ENCODE measurements at places on chromosomes 4 and X.

DNA sequence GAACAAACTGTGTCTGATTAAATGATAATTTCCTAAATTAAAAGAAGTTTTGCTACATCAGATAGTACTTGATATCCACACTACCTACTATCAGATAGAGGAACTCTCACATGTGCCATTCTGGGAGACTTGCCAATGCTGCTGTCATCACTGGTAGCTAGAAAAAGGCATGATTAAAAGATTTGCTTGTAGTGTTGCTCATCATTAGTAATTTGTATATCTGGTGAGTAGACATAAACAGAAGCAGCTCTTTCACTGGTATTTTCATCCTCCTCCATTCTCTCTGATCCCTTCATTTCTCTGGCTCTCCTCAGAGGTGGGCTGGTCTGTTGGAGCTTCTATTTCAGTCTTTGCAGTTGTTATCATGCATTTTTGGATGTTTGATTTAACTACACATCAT, 56.0 kb downstream of the SPRY1 start:
- DNase-seq, result peak; percentile 78

- no peak for DNase-seq
Observed at GRCh38 chr4:56668267-56668666, 12.8 kb downstream of the HOPX start.

- no peak for DNase-seq
Observed at GRCh38 chrX:41482154-41482850, 35.2 kb downstream of the NYX start.

DNA sequence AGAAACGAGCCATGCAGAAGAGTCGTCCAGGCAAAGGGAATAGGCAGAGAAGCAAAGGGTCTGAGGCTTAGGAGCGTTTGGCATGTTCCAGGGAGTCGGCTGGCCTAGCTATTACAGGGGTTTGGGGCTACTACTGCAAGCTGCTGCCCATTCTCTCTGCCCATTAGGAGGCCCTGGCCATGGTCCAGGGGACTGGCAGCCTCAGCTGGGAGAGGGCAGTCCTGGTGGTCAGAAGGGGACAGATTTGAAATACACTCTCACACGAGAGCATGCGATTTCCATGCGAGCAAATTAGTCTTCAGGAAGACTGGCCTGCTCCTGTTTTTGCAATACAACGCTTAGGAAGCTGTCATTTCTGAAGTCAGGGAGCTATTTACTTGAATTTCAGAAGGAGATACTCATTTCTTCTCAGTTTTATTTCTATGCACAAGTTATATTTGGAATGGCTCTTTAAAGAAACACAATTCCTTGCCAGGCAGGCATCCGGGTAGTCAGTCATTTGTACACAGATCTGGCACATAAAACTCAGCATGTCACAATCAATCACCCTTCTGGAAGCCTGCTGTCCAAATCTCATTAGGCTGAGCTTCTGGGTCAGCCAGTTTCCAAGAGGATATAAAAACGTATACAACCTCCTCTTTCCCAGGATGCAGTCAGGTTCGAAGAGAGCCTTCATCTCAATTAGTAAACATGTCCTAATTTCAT, 27.0 kb downstream of the PROM1 start:
- no peak for DNase-seq

- DNase-seq, result no peak
Observed at GRCh38 chr4:79255793-79256192, 70.1 kb downstream of the NAA11 start.

- DNase-seq, result no peak
Observed at GRCh38 chr4:146291313-146291712, 77.0 kb downstream of the REELD1 start.

DNA sequence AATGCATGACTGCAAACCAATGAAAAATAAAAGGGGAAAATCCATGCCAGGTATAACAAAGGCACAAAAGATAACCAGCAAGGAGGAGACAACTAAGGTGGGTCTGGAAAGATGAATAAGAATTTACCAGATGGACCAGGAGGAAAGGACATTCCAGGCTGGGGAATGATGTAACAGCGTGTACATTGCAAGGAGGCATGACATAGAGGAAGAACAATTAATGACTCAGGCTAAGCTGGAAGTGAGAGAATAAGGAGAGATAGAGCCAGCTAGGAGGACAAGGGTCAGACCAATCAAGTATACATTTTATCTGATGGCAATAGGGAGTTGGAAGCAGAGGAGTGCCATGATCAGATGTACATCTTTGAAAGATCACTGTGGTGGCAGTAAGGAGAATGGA, 57.0 kb downstream of the MTMR8 start:
- no peak for DNase-seq

DNA sequence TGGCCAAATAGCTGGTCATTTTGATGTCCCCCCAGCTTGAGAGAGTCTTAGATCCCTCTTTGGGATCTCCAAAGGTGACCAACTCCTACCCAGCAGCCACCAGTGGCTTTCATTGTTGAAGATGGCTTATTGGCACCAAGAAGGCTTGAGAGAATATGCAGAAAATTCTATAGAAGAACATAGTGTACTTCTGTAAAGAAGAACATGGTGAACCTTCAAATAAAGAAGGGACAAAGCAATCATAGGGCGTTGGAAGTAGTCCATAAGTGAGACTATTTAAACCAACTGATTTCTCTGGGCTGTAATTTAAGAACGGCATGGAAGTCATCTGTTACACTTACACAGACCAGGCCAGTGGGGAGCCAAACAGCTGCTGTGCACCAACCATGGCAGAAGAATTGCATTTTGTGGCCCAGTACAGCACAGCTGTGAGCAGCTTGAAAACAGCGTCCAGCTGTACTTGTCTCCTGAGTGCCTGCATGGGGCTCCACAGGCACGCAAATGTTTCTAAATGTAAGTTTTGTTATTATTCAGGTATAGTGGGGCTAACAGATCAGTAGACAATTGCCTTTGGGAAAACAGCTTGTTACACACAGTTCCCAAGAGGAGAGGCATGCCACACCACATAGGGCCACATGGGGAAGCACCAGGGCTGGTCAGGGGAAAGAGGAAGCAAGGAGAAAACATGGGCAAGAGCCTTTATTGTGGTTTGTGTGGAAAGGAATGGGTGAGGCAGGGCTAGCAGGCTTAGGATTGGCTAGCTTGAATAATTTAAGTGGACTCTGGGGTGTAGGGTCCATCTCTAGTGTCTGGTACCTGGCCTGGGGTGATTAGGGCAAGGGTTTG, 125.0 kb downstream of the ARHGAP6 start:
- DNase-seq, result no peak

DNA sequence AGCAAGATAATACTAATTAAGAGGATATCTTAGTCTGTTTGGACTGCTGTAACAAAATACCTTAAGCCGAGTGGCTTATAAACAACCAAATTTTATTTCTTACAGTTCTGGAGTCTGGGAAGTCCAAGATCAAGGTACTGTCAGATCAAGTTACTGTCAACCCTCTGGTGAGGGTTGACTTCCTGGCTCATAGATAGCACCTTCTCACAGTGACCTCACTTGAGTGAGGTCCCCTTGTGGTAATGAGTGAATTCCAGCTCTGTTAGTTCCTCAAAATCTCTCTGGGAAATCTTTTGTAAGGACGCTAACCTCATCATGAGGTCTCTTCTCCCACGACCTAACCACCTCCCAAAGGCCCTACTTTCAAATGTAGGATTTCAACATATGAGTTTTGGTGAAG, 36.9 kb upstream of the ADGRA3 start:
- no peak for DNase-seq

DNA sequence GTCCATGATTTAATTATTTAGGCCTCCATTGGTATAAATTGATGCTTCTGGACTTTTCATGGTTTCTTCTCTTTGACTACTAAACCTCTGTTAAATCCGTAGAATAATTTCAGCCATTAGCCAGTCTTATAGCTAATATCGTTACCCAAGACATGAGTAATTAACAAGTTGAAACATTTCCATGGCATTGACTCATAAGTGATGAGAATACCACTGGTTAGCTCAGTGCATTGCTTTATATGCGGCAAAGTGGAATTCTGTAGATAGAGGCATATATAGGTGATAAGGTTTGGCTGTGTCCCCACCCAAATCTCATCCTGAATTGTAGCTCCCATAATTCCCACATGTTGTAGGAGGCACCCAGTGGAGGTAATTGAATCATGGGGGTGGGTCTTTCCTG, 80.6 kb downstream of the VCX2 start:
- DNase-seq, result no peak

GRCh38 chr4:157221426-157221894, 932 bp downstream of the GRIA2 start:
- no peak for DNase-seq

DNA sequence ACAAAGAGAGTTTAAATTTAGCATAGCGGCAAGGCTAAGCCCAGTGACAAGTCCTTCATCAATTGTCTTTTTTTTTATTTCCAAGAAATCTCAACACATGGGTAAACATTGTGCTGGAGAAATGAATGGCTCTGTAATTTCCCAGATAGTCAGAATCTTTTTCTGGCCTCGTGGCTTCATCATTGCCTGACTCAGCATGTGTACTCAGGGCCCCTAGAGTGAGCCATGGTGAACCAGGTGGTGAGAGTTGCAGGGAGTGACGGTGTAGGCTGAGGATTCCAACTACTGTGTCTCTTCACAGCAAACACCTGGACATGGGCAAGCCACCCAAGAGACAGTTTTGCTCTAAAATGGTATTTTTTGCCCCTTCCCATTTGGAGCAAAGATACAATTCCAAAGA, 43.1 kb upstream of the UCP1 start:
- DNase-seq, result no peak

GRCh38 chr4:183550345-183551093, 45.7 kb downstream of the ING2 start:
- DNase-seq, result no peak

DNA sequence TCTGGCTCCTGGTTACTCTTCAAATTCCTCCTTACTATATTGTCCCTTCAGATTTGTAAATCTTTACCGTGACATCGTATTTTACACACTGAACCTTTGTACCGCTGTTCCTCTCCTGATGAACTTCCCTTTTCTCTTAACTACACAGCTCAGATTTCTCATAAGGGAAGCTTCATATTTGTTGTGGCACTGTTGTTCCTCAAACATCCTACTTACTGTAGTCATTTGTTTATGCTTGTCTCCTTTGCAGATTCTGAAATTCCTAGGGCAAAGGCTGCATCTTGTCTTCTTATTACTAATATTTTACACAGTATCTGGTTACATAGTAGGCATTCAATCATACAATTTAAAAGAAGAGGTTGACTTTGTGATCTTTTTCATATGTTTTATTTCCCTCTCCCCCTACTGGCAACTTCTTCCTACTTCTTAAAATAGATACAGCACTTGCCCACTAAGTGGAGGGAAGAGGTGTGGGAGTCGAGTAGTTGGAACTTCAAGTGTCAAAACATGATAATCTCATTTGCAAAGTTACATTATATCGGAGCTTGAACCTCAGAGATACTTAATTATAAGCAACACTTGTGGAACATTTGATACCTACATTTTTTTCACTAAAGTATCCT, 50.0 kb downstream of the TET2 start:
- no peak for DNase-seq

GRCh38 chr4:126582737-126583136, 1050.0 kb upstream of the INTU start:
- DNase-seq, result no peak

GRCh38 chr4:27604692-27605091, 744.1 kb downstream of the STIM2 start:
- DNase-seq, result no peak

GRCh38 chr4:145552181-145552822, 66.9 kb upstream of the MMAA start:
- no peak for DNase-seq

- DNase-seq, result no peak
Observed at GRCh38 chr4:38930204-38930603, 62.6 kb downstream of the FAM114A1 start.
